ENCODE measurements at places on chromosomes 13 and 19.

- DNase-seq: no peak
Measured at GRCh38 chr19:8815780-8816179, 16.3 kb downstream of the ZNF558 start.

DNA sequence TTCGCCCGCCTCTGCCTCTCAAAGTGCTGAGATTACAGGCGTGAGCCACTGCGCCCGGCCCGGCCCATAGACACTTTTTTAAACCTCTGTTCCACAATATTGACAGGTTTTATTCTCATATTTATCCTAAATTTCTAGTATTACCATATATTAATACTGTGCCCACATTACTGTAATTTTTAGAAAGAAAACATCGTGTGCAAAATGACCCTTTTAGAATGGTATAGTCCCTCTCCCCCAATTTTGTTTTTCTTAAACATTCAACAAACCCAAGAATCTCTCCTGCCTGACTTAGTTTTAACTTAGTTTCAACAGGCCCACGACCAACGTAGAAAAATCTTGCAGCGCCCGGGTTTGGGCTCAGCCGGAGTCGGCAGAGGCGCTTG is 9.1 kb downstream of the CDX2 start:
- no peak for DNase-seq

- no peak for DNase-seq
Measured at GRCh38 chr19:8333767-8334457, 9.2 kb downstream of the KANK3 start.

- DNase-seq: no peak
Measured at GRCh38 chr19:57570707-57571106, 8.0 kb downstream of the ZNF416 start.

DNA sequence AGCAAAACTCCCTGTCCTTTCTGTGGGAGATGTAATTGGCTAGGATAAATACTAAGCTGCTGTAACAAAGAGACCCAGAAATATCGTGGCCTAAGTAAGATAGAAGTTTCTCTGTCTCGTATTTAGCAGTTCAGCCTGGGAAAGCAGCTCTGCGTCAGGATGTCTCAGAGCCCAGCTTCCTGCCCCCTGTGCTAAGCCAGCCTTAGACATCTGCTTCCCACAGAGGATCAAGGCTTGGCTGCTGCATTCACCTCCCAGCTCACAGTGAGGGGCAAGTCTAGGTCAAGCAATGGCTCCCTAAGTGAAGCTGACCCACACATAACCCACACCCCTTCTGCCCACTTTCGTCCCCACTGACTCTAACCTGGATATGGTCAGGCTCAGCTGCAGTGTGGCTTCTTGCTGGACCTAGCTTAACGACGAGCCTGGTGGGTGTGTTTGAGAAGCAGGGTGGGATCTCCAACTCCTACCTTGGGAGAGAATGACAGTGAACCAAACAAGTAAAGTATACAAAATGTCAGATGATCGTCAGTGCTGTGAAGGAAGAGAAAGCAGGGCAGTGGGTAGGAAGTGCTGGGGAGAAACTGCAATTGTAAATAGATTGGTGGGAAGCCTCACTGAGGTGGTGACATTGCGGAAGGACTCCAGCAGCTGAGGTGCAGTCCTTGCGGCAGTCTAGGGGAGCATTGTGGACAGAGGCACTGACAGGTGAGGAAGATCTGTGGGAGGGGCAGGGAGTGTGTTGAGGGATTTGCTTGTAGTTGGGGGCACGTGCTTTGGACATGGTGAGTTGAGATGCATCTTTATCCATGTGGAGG is 82.9 kb downstream of the TNFRSF19 start:
- no peak for DNase-seq

DNA sequence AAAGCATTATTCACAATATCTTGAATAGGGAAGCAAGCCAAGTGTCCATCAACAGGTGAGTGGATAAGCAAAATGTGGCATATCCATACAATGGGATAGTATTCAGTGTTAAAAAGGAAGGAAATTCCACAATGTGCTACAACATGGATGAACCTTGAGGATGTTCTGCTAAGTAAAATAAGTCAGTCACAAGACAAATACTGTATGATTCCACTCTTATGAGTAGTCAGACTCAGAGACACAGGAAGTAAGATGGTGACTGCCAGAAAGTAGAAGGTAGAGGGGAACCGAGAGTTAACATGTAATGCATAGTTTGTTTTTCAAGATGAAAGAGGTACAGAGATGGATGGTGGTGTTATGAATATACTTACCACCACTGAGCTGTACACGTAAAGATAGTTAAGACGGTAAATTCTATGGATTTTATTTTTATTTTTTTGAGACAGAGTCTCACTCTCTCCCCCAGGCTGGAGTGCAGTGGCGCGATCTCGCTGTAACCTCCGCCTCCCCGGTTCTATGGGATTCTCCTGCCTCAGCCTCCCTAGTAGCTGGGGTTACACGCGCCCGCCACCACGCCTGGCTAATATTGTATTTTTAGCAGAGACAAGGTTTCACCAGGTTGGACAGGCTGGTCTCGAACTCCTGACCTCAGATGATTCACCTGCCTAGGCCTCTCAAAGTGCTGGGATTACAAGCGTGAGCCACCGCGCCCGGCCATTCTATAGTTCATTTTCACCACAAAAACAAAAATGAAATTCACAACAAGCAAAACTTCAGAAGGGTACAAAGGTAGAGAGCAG is 1.0 kb upstream of the CHAMP1 start:
- DNase-seq: no peak

- DNase-seq: no peak
Measured at GRCh38 chr13:27279506-27279905, 8.9 kb downstream of the RASL11A start.

GRCh38 chr13:109119896-109120295 is 490.5 kb downstream of the MYO16 start:
- no peak for DNase-seq

DNA sequence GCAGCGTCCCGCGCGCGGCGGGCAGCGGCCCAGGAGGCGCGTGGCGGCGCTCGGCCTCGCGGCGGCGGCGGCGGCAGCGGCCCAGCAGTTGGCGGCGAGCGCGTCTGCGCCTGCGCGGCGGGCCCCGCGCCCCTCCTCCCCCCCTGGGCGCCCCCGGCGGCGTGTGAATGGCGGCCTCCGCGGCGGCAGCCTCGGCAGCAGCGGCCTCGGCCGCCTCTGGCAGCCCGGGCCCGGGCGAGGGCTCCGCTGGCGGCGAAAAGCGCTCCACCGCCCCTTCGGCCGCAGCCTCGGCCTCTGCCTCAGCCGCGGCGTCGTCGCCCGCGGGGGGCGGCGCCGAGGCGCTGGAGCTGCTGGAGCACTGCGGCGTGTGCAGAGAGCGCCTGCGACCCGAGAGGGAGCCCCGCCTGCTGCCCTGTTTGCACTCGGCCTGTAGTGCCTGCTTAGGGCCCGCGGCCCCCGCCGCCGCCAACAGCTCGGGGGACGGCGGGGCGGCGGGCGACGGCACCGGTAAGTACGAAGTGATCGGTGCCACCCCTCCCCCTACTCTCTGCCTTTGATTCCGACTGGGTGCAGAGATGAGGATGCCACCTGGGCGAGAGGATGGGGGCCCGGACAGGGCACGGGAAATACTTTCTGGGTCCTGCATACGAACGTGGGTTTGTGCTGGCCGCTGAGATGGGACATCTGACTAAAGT is 874 bp downstream of the TRIM28 start:
- DNase-seq: no peak

DNA sequence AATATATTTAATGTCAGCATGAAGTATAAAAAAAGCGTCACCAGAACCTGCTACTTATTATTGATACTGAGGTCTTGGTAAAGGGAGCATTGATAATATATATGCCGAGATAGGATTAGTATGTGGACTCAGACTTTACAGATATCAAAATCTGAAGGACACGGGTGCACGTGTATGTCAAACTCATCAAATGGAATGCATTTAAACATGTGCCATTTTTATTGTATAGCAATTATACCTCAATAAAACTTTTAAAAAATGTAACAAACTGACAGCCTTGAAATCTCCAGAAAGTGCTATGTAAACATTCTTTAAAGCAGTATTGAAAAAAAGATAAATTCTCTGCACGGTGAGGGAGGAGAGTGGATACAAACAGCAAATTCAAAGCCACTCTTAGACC is 157.9 kb downstream of the RNF17 start:
- no peak for DNase-seq

DNA sequence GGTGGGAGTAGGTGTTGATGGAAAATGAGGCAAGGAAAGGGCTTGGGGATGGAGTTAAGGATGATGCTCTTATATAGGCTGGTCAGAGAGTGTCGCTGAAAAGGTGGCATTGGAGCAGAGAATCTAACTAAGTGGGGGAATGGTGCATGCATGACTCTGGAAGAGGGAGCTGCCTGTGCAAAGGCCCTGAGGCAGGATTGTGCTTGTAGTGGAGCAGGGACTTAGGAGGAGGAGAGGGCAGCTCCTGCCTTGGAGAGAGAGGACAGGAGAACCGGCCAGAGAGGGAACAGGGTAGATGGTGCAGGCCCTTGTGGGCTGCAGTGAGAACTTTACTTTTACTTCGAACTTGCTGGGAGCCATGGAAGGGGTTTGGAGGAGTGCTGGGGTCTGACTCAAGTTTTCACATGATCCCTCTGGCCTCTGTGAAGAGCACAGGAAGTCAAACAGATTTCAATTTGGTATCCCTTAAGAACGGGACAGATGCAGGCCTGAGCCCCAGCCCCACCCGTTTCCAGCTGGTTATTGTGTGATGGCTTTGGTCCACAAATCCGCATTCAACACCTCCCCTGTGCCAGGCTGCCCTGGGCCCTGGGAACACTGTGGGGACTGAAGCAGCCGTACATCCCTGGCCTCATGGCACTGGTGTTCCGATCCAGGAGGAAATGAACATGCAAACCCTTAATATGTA is 7.0 kb downstream of the AP2A1 start:
- DNase-seq: no peak

DNA sequence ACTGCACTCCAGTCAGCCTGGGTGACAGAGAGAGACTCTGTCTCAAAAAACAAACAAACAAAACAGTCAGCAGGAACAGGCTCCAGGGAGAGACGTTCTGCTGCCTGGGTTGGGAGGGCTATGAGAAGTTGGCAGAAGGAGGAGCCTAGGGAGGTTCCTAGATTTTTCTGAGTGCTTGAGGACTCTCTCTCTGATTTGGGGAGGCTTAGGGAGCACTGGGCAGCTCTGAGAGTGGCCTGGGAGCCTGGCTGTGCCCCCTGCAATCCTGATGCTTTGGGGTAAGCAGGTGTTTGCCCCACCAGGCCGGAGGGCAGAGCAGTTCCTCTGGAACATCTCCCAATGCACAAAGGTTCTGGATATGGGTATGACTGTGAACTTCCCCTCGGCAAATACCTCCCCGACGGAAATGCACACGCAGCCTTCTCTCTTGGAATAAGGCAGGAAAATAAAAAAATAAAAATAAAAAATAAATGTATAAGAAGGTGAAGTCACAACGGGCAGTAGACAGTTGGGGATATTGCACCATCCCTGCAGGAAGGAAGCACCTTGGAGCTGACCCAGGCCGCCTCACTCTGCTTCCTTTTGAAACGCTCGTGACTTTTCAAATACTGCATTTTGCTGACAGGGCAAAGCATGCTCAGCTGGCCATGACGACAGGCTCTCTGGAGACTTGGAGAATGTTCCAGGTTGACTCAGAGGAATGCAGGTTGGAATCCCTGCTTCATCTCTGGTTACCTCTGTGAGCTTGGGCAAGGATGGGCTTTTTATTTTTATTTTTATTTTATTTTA is 26.5 kb upstream of the HOMER3 start:
- DNase-seq: no peak

DNA sequence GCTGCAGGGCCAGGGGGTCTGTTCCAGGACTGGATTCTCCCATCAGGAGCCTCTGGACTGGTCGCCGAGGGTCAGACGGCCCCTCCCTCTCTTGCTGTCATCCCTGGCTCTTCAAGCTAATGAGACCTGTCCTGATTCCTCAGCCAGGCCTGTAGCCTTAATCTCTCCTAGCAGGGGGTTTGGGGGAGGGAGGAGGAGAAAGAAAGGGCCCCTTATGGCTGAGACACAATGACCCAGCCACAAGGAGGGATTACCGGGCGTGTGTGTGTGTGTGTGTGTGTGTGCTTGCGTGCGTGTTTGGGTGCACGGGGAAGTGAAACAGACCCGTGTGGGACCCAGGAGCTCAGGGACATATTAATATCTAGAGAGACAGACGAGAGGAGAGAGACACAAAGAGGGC is 1.9 kb upstream of the CRX start:
- no peak for DNase-seq

- DNase-seq: no peak
Measured at GRCh38 chr19:43842007-43842406, 14.9 kb downstream of the ZNF283 start.

GRCh38 chr13:98515818-98516465 is 61.0 kb downstream of the STK24 start:
- DNase-seq: no peak

DNA sequence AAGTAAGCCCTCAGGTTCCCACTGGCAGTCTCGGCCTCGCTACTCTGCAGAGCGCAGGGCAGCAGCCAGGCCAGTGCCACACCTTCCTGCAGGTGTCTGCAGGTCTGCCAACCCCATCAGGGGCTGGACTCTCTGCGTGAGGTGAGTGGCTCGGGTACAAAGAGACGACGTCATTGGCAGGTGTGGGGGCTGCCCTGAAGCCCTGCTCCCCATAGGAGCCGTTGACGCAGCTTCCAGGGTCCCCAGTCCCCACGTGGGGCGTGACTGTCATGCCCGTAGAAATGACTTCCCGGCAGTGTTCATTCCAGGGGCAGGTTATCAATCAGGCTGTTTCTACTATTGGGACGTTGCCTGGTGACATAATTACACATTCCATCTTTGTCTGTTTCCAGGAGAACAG is 15.3 kb upstream of the GJB6 start:
- DNase-seq: no peak

DNA sequence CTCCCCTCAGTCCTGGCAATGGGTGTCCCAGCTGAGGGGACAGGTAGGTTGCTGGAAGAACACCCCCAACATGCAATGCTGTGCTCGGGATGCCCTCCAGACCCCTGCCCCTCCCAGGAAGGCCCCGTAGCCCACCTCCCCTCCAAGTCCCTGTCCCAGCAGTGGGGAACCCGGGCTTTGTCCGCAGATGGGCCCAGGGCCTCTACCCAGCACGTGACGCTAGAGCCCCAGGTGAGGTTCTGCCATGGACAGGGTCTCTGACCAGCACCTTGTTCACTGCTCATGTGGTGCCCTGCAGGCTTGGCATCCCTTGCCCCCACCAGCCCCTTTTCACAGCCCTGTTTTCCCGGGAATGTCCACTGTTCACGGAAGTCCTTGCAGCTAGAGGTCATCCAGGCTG is 220.0 kb upstream of the SGCG start:
- no peak for DNase-seq

GRCh38 chr13:57311009-57311586 is 144.1 kb downstream of the PRR20E start:
- DNase-seq: no peak

- DNase-seq: no peak
Measured at GRCh38 chr19:37932985-37933936, 26.3 kb downstream of the SIPA1L3 start.

DNA sequence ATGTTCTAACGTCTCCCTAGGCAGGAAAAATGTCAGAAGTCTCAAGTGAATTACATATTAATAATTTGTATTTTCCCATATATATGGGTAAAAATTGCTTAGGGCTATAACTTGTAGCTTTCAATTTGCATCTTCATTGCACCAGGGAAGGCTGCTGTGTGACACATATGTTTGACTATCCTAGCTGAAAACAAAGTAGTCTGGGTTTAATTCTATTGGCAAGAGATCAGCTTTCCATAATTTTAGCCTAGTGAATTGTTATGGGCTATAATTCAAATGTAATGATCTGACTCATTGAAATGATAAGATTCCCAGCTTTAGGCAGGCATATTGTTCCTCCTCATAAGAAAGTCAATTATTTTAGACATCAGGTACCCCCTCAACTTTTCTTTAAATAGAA is 553.1 kb downstream of the DCT start:
- DNase-seq: no peak

- no peak for DNase-seq
Measured at GRCh38 chr13:66612983-66613382, 617.2 kb downstream of the PCDH9 start.

GRCh38 chr13:21738630-21739029 is 67.8 kb downstream of the FGF9 start:
- no peak for DNase-seq
